Stimulated activated CD8-positive, alpha-beta memory T cell treated with anti-CD3 and anti-CD28 coated beads, Interleukin-2, amount 100 ng/mL, for 48 hours (primary cell): ENCODE measurements at places on chromosomes 2 and 18.

- DNase-seq, result no peak
These were observed 7.7 kb upstream of the CDC42EP3 start for GRCh38 chr2:37679072-37679695.

- DNase-seq, result no peak
These were observed 8.8 kb upstream of the IFIH1 start for GRCh38 chr2:162327134-162327769.

- DNase-seq, result peak; percentile 20
These were observed 9.4 kb downstream of the KHK start for GRCh38 chr2:27095745-27096651.

GRCh38 chr18:9547782-9548181 lies 66.6 kb downstream of the PPP4R1 start:
- no peak for DNase-seq

GRCh38 chr2:45178854-45179253 lies 169.6 kb upstream of the SIX2 start:
- DNase-seq, result no peak

GRCh38 chr18:57741273-57741672 lies 61.8 kb downstream of the ATP8B1 start:
- DNase-seq, result no peak

- DNase-seq, result no peak
These were observed 14.4 kb downstream of the MTHFD2 start for GRCh38 chr2:74212702-74213410.

- DNase-seq, result no peak
These were observed 18.8 kb downstream of the PID1 start for GRCh38 chr2:229252280-229252679.

DNA sequence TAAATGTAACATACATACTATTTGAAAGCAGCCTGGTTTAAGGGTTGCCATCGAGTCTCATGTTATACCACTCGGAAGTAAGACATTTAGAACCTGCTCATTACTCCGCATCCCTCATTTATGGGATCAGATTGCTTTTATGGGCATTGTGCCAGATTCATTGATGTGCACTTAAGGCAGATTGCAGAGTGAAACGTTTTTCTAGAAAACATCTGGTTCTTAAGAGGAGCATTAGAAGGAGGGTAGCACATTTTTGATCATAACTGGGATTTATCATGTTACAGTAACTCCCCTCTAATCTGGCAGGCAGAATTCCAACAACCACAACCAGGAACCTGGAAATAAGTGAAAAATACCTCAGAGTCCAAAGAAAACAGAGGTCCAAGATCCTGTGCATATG lies 74.2 kb upstream of the GALNT3 start:
- no peak for DNase-seq
